Hair follicle dermal papilla cell (primary cell): ENCODE measurements at places on chromosomes 13 and 19. TPM values are rescaled to one million over a fixed set of nuclear protein-coding genes. Genes with fewer than 3 reads are reported as not detected.

Gene MEF2B
- not detected in 2 replicates for total RNA-seq

Gene CACNG8
- not detected in 2 replicates for total RNA-seq

Gene EXOC3L2
- not detected in 2 replicates for total RNA-seq

Gene TRPM4
- 32.6 and 32.7 TPM in 2 replicates for total RNA-seq

Gene COG6
- total RNA-seq, result 40.9 and 42.0 TPM in 2 replicates
